ENCODE measurements at places on chromosomes 7 and 10.

GRCh38 chr7:25638590-25639244 lies 410.4 kb upstream of the NPVF start:
- DNase-seq = no peak

DNA sequence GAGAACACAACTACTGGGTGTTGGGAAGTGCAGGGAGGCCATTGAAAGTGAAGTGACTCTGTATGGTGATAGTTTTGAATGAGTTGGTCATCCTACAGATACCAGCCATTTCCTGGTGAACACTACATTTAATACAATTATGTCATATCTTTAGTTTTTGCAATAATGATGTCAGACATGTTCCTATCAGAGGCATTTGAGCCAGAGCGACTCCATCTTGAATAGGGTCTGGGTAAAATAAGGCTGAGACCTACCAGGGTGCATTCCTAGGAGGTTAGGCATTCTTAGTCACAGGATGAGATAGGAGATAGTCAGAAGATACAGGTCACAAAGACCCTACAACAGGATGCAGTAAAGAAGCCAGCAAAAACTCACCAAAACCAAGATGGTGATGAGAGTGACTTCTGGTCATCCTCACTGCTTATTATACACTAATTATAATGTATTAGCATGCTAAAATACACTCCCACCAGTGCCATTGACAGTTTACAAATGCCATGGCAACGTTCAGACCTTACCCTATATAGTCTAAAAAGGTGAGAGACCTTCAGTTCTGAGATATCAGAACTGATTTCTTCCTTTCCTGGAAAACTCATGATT lies 28.2 kb downstream of the ADK start:
- no peak for DNase-seq

GRCh38 chr10:106043863-106044262 lies 1120.6 kb downstream of the SORCS1 start:
- no peak for DNase-seq

- no peak for DNase-seq
These were observed 29.6 kb upstream of the ICA1 start for GRCh38 chr7:8291397-8292141.

GRCh38 chr7:90594751-90595317 lies 1.3 kb upstream of the CDK14 start:
- no peak for DNase-seq

DNA sequence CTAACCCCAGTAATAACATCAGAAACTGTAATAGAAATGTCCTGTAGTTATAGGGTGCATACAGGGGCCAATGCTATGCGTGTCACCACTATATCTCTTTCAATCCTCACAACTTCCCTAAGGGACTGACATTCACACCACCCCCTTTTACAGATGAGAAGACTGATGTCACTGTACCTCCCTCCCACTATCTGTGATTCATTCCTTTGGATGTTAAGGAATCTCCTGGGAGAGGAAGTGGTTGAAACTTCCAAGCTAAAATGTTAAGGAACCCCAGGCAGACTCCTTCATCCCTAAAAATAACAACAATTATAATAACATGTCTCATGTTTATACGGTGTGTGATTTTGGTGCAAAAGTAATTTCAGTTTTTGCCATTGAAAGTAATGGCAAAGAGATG lies 5.4 kb downstream of the COL13A1 start:
- no peak for DNase-seq

Measured in esophagus squamous epithelium (tissue), 5 donors.